Right atrium auricular region (tissue), 2 donors: ENCODE measurements at places on chromosomes 4 and X. TPM values are rescaled to one million over a fixed set of nuclear protein-coding genes. Genes with fewer than 3 reads are reported as not detected.

BMX gene
- 12.9 TPM for total RNA-seq

FGF16 gene
- total RNA-seq = not detected

SHROOM4 gene
- 9.2 TPM for total RNA-seq

IBSP gene
- total RNA-seq = not detected

AMBN gene
- total RNA-seq = not detected

DCAF8L1 gene
- not detected for total RNA-seq

HSD17B13 gene
- total RNA-seq = not detected

PRR32 gene
- 4.8 TPM for total RNA-seq

IL13RA1 gene
- total RNA-seq = 29.8 TPM

F11 gene
- not detected for total RNA-seq

MAGEE2 gene
- not detected for total RNA-seq

C4orf36 gene
- not detected for total RNA-seq

SLC25A53 gene
- 10.7 TPM for total RNA-seq

GPRASP1 gene
- 18.6 TPM for total RNA-seq

SLC10A4 gene
- total RNA-seq = not detected

TMEM35A gene
- 0.33 TPM for total RNA-seq

LRCH2 gene
- 4.9 TPM for total RNA-seq

NAP1L3 gene
- 7.3 TPM for total RNA-seq

ESX1 gene
- not detected for total RNA-seq

BMP3 gene
- total RNA-seq = 0.52 TPM

CWH43 gene
- not detected for total RNA-seq

SORBS2 gene
- 530 TPM for total RNA-seq

MAP7D3 gene
- 13.4 TPM for total RNA-seq

MGST2 gene
- 129 TPM for total RNA-seq

GAGE13 gene
- total RNA-seq = not detected

NAP1L2 gene
- 8.1 TPM for total RNA-seq

BEX5 gene
- total RNA-seq = 4.7 TPM

P2RY8 gene
- 1.3 TPM for total RNA-seq
